Hematopoietic multipotent progenitor cell treated with erythropoietin and hydrocortisone succinate and interleukin-3 and kit ligand, for 8 days (in vitro differentiated cells): ENCODE measurements at places on chromosomes 3 and 15.

DNA sequence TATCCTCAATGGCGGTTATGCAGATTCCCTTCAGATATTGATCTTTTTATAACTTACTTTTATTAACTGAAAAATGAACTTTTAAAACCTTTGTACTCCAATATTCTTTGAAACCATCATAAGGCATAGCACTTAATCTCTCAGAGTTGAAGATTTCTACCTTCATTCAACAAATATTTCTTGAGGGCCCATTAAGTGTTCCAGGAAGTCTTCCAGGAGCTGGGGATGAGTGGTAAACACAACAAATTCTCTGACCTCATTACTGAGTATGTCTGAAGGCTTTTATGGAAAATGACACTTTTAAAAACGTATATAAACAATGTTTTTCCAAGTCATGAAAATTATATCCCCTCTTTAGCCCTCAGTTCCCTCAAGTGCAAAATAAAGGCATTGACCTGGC, 575.3 kb upstream of the IL12A start:
- no peak for DNase-seq

- DNase-seq, result no peak
Observed at GRCh38 chr15:67196222-67196621, 58.2 kb downstream of the AAGAB start.

DNA sequence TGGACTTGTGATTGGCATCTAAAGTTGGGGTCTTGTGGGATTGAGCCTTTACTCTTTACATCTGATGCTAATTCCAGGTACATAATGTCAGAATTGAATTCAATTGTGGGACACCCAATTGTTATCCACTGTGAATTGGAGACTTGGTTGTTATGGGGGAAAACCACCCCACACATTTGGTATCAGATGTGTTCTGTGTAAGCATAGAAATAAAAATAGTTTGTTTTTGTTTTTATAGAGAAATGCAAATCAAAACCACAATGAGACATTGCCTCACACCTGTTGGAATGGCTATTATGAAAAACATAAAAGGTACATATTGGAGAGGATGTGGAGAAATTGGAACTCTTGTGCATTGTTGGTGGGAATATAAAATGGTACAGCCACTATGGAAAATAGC, 58.5 kb downstream of the CPA3 start:
- no peak for DNase-seq

DNA sequence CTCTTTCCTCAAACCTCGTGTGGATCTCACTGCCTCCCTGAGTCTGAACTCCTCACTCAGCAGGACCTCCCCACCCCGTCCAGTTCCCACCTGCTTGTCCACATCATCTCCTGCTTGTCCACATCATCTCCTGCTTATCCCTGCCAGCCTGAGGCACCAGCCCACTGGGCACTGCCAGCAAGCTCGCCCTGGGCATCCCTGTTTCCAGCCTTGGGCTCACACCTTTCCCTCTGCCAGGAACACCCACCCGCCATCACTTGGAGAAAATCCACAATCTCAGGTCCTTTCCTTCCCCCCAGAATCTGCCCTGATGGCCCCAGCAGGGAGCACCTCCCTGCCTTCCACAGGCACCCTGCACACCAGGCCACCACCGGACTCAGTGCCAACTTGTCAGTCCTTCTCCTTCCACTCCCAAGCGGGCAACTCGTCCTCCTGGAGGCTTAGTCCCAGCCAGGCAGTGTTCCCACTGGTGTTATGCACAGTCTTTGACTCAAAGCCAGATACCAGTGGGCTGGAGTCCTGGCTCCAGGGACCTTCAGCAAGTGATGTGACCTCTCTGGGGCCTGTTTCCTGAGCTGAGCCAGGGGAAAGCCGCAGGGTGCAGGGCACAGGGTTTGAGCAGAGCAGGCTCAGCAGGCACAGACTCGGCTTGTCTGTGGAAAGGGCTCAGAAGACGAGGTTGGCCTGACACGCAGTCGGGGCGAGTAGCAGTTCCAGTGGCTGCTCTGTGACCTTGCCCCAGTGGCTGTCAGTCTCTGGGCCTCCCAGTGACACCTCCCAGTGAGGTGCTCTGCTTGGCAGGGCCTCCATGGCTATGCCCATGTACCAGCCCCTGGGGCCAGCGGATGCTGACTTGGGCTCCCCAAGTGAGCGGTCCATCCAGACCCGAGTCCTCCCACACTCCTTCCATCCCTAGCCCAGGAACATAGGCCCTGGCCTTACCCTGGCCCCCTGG, 9.5 kb upstream of the MESP2 start:
- no peak for DNase-seq

GRCh38 chr15:98311566-98312188, 336.7 kb upstream of the IGF1R start:
- DNase-seq, result peak; percentile 77

GRCh38 chr3:177529716-177530335, 332.5 kb upstream of the TBL1XR1 start:
- DNase-seq, result no peak

DNA sequence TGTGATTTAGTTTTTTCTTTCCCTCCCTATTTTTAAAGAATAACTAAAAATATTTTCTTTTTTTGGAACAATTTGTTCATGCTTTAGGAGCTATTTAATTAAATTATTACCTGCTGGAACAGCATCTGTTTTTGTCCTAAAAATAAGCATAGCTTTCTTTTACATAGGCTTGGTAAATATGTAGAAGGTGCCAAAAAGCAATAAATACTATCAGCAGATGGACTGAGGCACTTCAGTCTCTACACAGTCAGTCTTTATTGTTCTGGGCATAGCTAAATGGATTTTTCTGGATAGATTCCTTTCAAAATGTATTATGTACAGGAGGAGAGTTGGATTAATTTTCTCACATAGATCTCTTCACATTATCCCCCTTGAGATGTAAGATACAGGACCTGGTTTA, 223.5 kb downstream of the NAALADL2 start:
- no peak for DNase-seq

GRCh38 chr3:171802590-171802956, 7.7 kb downstream of the PLD1 start:
- no peak for DNase-seq

DNA sequence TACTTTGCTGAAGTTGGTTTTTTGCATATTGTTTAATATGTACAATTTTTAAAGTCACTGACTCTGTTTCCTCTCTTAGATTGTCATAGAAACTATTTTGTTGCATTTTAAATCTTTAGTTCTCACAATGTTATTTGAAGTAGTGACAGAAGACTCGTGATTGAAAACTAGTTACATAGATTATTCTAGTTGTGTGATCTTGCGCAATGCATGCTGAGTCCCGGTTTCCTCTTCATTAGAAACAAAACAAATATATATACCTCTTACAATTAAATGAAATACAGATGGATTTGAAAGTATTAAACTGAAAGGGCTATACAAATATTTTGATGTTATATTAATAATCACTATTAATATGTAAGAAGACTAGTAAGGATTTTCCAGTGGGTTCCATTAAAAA, 333.0 kb downstream of the LPP start:
- no peak for DNase-seq

DNA sequence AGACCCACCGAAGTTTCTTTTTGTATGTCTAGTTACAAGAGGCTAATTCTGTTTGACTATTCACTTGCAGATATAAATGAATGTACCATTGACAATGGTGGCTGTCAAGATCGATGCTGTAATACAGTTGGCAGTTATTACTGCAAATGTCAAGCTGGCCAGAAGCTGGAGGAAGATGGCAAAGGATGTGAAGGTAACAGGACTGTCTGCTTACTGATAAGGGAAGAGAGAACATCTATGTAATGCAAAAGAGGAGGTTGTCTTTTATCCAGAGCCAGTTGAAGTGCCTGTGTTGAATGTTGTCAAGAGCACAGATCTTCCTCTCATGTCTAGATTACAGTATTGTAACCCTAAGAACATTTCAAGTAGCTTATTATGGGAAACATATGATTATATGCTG, 549.5 kb upstream of the GOLIM4 start:
- DNase-seq, result peak; percentile 77

DNA sequence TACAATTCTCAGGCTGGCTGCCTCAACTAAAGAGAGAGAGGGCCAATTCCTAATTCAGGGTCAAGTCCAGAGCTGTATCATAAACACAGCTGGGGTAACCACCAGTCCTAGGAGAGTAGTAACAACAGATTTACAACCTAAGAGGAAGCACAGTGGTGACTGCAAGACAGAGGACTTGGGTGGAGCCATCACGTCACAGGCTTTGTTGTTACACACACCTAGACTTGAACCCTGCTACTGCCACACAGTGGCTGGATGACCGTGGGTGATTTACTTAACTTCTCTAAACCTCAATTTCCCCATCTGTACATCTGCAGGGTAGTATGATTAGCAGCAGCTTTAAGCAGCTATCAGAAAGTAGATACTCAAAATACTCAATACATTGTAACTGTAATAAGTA, 78.6 kb downstream of the MYLK start:
- DNase-seq, result no peak

DNA sequence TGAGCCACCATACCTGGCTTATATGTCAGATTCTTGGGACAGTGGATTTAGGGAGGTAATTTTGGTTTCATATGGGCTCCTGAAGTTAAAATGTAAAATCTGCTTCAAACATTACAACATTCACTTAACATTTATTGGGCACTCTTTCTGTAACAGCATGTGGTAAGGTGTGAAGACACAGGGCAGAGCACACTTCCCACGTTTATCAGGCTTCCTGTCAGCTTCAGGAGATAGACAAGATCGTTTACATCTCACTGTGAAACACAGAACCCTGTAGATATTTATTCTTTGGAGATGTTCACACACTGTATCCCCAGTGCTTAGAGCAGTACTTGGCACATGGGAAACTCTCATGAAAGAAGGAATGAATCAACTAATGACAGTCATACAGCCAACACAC, 426.0 kb upstream of the RARB start:
- no peak for DNase-seq

- DNase-seq, result no peak
Observed at GRCh38 chr3:36416599-36416998, 36.3 kb downstream of the STAC start.

- no peak for DNase-seq
Observed at GRCh38 chr15:74326746-74327145, 40.7 kb downstream of the CYP11A1 start.

DNA sequence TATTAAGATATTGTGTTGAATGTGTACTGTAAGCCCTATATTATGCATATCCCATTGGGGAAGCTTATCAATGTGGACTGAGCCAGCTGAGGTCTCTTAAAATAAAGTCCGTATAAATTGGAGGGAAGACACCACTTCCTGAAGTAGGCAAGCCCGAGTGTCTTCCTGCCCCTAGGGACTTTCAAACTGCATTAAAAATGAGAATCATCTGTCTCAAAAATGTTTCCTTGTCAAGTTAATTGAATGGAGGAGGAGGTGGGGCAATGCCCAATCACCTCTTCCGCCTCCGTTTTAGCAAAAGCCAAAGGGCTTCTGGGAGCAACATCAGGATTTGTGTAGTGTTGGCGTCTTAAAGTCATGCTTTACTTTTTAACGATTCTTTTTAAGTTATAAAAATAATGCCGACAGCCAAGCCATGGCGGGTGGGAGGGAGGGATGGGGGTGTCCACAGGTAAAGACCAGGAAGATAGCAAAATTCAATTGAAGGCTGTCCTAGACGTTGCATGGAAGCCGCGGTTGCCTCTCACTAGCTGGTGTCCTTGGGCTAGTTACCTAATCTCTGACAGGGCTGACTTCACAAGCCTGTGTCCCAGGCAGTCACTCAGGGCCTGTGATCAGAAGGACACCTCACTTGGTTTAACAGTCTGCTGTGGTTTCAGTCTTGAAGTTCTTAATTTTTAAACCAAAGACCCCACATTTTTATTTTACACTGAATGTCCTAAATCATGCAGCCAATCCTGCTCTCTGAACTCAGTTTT, 524.9 kb upstream of the PROK2 start:
- peak; percentile 43 for DNase-seq

DNA sequence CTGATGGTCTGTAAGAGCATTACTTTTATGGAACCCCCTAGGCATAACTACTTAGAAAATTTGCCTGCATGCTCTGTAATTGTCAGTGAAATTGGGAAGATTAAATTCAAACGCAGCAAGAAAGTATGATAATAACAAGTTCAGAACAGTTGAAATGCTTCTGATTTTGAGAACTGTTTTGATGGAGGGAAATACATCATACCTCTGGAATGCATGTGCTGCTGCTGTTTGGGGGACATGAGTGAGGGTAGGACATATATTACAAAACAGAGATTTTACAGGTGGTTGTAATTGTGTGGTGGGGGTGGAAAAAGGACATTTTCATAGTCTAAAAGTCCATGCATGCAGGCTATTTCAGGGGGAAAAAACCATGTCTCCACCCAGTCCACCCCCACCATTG, 135.0 kb upstream of the DPH6 start:
- DNase-seq, result no peak

GRCh38 chr3:27317096-27317495, 52.1 kb downstream of the NEK10 start:
- DNase-seq, result no peak

DNA sequence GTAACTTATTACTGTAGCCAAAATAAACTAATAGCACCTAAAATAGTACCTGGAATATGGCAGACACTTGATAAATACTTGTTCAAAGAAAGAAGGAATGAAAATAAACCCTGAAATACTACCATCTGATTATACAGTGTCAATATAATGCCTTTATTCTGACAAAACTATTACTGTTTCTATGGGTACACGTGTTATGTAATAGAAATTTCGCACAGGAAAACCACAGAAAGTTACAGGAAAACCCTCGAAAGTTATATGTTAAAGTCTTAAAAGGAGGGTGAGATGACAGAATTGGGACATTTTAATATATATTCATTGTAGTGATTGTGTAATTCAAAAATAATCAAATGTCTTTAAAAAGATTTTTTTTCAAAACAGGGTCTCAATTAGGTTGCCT, 28.8 kb downstream of the ETFA start:
- DNase-seq, result no peak

DNA sequence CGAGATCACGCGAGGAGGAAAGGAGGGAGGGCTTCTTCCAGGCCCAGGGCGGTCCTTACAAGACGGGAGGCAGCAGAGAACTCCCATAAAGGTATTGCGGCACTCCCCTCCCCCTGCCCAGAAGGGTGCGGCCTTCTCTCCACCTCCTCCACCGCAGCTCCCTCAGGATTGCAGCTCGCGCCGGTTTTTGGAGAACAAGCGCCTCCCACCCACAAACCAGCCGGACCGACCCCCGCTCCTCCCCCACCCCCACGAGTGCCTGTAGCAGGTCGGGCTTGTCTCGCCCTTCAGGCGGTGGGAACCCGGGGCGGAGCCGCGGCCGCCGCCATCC, 1.1 kb upstream of the SETD5 start:
- peak; percentile 96 for DNase-seq

GRCh38 chr3:15287565-15288330, 44.6 kb downstream of the SH3BP5 start:
- no peak for DNase-seq

DNA sequence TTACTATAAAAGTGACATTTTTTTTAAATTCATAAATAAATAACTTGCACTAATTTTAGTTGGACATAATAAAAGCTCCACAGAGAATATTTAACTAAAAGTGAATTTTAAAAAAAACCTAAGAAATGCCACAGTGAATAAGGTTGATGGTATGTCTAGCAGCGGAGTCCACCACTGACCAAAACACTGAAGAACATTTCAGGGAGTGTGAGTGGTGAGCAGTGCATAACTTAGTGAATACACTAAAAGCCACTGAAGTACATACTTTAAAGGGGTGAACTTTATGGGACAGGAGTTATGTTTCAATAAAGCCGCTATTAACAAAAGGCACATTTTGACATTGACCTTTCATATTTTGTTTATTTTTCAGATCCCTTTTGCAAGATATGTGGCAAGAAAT, 32.3 kb downstream of the SRP14 start:
- no peak for DNase-seq

- no peak for DNase-seq
Observed at GRCh38 chr3:100022506-100022905, 91.8 kb downstream of the FILIP1L start.

- no peak for DNase-seq
Observed at GRCh38 chr3:9080163-9080562, 116.9 kb upstream of the RAD18 start.

GRCh38 chr3:183698756-183699155, 1.2 kb downstream of the YEATS2 start:
- peak; percentile 21 for DNase-seq
